ENCODE measurements at places on chromosomes 7 and 10.

DNA sequence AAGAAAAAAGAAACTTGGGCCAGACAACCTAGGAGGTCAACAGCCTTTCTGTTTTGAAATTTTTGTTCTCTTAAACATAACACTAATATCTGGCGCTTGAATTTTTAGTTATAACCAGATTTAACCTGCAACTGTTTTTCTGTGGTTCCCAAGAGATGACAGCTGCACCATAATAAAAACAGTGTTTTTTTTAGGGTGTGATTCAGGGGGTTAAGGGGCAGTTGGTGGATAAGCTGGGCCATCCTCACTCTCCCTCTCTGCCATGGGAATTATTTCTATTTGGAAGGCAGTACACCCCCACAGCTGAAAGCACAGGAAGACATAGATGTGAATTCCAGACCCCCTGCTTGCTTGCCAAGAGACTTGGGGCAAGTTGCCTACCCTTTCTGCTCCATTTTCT is 20.1 kb upstream of the TM9SF3 start:
- DNase-seq, result no peak

DNA sequence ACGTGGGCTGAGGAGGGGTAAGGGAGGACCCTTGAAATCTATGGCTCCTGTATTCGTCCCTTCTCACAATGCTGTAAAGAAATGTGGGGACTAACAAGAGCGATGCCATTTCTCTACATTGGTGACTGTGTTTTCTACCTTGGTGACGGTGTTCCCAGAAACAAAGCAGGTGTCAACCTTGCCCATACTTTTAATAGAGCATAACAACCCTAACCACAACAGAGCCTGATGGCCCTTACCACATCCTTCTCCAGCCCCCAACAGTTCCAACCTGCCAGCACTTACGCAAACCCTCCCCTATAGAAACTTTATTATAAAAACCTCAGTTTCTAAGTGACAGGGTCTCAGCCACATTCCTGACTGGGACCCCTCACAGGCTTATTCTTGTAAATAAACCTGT is 28.2 kb upstream of the ADCYAP1R1 start:
- no peak for DNase-seq

GRCh38 chr7:94396037-94396431 is 1.3 kb downstream of the COL1A2 start:
- no peak for DNase-seq

DNA sequence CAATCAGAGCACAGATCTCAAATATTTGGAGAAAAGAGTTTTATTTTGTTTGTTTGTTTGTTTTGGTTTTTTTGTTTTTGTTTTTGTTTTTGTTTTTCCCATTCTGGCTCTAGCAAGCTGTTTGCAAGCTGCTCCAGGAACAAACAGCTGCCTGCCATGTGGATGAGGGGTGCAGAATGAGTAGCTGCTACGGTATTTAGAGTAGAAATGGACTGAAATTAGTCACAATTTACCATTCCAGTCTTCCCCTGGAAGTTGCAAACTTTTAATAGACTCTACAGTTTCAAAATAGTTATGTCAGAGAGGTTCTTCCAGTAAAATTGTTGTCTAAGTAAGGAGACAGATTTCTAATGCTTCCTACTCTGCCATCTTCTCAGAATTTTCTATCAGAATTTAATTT is 27.1 kb upstream of the TAS2R16 start:
- DNase-seq, result no peak

DNA sequence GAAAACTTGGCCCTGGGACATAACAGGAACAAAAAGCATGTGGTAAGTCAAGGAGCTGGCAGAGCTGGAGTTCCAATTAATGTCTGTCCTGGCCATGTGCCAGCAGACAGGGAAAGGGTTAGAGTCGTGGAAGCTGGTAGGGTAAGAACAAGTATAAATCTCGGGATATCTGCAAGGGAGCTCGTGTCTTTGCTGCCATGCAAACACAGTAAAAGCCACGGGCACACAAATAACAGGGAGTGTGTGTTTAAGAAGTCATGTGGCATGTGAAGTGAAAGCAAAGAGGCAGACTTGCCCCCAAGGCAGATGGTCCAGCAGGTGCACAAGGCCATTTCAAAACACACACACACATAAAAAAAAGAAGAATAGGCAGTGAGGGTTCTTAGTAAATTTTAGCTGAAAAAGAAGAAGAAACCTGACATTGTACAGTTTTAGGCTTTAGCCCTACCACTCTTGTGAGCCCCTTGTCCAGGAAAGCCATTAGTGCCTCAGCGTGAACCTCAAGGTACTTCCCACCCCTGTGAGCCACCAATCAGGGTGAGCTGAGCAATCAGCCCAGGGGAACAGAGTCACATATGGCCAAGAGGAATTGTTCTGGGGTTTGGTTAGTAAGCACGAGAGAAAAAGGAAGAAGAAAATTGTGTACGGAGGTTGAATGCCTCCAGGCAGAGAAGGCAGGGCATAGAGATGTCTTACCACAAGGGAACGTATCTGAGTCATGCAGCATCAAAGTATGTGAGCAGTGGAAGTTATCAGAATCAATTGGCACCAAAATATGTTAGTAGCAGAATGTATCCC is 32.8 kb upstream of the ARHGAP12 start:
- DNase-seq, result no peak

DNA sequence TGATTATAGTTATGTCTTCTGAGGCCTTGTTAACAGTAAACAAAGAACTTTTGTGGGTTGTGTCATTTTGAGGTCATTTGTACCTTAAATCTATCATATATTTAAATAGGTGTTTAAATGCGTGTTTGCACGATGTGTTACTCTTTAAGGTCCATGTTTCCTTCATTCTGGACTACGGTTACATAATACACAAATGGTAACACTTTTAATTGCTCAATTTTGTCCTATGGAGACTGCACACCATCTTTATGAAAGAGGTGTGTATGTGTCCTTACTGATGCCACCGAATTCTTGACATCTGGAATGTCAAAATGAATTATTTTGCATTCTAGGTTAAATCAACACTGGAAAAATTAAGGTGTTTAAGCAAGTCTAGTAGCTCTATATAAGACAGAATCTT is 1.7 kb downstream of the PALS2 start:
- DNase-seq, result no peak

DNA sequence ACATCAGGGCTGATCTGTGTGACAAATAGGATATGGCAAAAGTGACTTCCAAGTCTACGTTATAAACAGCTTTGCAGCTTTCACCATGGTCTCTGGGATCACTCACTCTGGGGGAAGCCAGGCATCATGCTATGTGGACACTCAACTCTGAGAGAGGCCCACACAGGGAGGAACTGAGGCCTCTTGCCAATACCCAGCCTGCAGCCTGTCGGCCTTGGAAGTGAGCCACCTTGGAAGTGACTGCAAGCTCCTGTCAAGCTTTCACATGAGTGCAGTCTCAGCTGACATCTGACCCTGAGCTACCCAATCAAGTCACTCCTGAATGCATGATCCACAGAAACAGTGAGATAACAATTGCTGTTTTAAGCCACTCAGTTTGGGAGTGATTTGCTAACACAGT is 56.5 kb downstream of the MMRN2 start:
- no peak for DNase-seq

DNA sequence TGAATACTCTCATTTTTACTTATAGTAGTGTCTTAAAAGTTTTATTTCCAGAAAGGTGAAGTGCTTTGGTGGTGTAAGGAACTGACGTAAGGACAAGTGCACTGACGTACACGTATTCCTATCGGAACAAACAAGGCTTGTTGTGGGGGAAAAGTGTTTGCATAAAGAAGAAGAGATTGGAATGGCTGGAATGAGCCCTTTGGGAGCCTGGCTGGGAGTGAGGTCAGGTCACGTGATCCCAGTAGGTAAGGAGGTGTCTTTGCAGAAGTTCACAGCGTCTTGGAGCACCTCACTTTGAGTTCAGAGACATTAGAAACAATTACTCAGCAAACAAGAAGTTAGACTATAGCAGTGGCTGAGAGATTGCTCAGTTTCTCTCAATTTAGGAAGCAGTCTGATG is 104.2 kb downstream of the CCDC3 start:
- no peak for DNase-seq

- DNase-seq, result no peak
Observed at GRCh38 chr10:77664696-77665095, 27.1 kb upstream of the KCNMA1 start.

DNA sequence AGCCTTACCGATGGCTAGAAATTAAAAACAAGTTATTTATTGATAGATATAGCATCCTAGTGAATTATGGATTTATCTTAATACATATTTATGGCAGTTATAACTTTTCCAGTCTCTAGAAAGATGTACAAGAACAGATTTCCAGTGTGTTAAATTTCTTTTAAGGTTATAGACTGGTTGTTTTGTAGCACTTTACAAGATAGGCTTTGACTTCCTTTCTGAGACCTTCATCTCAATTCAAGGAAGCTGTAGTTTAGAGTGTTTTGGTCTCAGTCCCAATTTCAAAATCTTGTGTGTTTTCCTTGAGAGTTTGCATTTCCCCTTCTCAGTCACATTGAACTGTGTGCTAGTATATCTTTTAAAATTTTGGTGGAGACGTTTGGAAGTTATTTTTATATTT is 30.1 kb downstream of the PLEKHA1 start:
- no peak for DNase-seq

- DNase-seq, result no peak
Observed at GRCh38 chr10:109866168-109866994, 56.9 kb downstream of the XPNPEP1 start.

GRCh38 chr7:132537456-132538145 is 38.7 kb downstream of the PLXNA4 start:
- DNase-seq, result no peak

- no peak for DNase-seq
Observed at GRCh38 chr7:108158776-108159175, 28.6 kb upstream of the LAMB4 start.

DNA sequence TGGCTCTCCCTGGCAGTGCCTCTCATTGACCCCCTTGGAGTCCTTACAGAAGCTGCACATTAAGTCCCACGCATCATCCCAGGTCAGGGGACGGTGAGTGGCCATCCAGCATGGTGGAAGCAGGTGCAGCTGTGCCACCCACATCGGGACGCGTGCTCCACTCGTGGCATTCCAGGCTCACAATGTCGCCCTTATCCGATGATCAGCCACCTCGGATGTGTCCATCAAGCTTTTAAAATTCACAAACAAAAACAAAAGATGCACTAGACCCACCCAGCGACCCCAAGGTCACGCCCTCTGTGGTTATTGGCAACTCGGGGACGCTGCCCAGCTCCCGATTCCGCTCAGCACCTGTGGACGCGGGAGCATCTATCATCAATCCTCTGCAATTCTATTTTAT is 530.9 kb downstream of the PTPRN2 start:
- no peak for DNase-seq

Data from MM.1S (cell line).